GM13977 (cell line): ENCODE measurements at places on chromosomes 7 and 10.
A peak's percentile ranks its signal among the peaks of the same experiment; 100 is the strongest.

GRCh38 chr7:1137517-1138167 lies 22.4 kb downstream of the ZFAND2A start:
- DNase-seq: no peak

GRCh38 chr7:134828361-134828760 lies 48.9 kb downstream of the CALD1 start:
- DNase-seq: no peak

DNA sequence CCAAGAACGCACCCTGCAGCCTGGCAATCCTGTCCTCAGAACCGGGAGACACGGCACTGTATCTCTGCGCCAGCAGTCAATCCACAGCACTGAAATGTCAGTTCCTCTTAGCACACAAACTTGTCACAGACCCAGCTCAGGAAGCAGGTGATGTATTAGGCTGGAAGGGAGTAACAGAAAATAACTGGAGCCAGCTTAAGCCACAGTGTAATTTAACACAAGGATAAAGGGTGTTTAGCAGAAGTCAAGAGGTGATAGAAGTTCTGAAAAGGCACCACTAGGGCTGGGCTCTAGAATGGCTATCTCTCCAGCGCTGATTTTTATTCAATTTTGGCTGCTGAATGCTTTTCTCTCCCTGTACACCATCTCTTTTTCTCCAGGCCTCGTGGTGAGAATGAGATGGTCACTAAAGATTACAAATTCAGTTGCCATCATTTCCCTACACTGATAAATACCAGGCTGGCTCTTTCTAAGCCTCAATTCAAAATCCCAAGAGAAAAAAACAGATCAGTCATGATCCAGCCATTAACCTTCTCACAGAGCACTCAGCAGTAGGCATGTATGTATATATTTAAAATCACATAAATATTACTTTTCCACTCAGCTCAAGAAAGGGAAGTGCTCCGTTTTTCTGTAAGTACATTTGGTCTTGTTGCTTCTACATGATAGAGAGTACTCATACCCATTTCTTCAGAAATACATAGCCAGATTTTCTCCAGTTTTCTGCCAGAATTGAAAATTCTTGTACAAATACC lies 102.7 kb upstream of the PRSS1 start:
- no peak for DNase-seq

- peak; percentile 93 for DNase-seq
Measured at GRCh38 chr10:126041804-126042231, 145.5 kb downstream of the FANK1 start.

GRCh38 chr7:137834552-137834951 lies 12.2 kb downstream of the DGKI start:
- no peak for DNase-seq

DNA sequence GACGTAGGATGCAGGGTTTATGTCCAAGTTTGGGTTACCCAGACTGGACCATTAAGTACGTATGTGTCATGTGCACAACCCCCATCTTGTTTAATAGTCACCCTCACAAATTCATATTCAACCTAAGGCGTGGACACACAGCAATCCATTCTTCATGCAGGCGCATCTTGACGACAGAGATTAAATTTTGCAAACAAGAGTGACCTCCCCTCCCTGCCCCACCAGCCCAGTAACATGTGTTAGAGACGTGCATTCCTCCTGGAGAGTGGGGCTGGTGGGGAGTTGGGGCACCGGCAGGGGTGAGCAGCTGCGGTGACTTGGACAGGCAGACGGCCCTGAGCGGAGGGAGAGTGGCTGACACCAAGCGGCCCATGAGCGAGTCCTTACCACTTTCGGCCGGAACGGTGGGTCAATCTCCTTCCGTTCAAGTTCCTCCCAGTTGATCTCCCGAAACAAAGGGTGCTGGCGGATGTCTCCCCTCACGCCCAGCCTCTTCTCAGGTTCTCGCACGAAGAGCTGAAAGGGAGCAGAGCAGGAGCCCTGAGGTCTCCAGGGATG lies 149.6 kb downstream of the PRKCQ start:
- DNase-seq: no peak

DNA sequence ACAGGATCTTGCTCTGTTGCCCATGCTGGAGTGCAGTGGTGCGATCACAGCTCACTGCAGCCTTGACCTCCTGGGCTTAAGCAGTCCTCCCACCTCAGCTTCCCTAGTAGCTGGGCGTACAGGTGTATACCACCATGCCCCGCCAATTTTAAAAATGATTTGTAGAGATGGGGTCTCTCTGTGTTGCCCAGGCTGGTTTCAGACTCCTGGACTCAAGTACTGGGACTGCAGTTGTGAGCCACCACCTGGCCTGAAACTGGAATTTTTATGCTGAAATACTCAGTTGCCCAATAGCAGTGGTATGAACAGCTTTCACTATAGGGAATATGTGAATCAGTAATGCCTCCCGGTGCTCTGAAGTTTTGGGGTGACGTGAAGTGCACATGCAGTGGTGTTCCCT lies 7.6 kb downstream of the ZRANB1 start:
- no peak for DNase-seq

DNA sequence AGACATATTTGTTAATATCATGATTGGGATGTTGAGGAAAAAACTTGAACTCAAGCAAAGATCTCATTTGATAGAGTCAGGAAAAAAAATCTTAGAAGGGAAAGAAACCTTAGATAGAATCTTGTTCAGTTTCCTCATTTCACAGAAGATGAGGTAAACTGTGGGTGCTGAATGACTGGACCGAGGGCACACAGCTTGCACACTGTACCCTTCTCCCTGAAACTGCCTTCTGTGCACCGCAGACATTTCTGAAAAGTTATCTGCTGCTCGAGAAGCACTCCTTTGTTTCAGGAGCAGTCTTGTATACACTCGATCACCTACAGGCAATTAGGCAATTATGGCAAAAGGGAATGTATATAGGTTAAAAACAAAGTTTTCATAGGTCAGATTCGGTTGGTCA lies 167.4 kb downstream of the SKAP2 start:
- no peak for DNase-seq

GRCh38 chr10:70352401-70353097 lies 29.9 kb downstream of the LRRC20 start:
- no peak for DNase-seq

DNA sequence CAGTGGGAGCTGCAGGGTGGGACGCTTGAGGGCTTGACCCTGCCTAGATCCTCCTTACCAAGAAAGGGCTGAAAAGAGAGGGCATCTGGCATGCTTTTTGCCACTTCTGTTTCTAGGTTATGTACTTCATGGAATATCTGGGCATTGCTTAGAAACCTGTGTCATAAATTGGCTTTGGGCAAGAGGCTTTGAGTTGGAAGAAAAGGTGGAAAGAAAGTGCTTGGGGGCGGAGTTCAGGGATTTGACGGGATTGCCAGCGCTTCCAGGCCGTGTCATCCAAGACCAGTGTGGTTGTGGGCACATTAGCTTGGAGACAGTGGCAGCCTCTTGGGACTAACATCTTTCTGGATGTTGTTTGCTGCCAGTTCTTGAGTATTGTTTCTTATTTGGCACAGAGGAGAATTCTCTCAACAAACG lies 825 bp downstream of the ZNF862 start:
- DNase-seq: no peak

DNA sequence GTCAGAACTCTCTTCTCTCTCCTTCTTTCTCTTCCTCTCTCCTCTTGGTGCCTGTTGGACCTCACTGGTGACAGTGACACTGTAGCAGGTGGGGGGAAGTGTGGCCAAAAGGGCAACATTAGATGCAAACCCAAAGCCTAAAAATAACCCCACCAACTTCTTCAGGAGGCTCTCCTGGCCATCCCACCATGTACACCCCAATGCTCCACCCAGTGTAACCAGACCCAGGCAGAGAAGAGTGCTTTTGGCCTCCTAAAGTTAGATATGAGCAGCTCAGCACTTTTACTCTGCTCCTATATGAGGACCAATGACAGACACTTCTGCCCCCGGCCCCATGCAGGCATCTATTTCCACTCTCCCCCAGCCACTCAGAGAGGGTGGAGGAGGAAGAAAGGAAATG lies 5.5 kb downstream of the MYOZ1 start:
- DNase-seq: no peak

DNA sequence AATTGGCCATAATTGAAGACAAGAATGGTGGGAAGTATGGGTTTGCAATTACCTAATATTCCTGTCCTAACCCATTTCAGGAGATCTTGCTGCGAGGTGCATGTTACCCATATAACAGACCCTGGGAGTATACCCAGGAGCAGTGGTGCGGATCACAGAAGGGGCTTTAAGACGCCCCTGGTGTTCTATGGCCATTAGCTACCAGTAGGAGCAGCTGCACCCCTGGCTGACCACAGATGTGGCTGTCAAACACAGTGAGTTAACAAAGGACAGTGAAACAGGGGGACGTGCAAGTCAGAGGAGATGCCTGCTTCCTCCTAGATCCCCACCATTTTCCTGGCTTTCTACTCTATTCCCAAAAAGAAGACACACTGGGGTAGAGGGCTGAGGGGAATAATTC lies 25.2 kb downstream of the AOC1 start:
- no peak for DNase-seq

GRCh38 chr7:99013266-99014112 lies 130.4 kb downstream of the SMURF1 start:
- DNase-seq: no peak

DNA sequence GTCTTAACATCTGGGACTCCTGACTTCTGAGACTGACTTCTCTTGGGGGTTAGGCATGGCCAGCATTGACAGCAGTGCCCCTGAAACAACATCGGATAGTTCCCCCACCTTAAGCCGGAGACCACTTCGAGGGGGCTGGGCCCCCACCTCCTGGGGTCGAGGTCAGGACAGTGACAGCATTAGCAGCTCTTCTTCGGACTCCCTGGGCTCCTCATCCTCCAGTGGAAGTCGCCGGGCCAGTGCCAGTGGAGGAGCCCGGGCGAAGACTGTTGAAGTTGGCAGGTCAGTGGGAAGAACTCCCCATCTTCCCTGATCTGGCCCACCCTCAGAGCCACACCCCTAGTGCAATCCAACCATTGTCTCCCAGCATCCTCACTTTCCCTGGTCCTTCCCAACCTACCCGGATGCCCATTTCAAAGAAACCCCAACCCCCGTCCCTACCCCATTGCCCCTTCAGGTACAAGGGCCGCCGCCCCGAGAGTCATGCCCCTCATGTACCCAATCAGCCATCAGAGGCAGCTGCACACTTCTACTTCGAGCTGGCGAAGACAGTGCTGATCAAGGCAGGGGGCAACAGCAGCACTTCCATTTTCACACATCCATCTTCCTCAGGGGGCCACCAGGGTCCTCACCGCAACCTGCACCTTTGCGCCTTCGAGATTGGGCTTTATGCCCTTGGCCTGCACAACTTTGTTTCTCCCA lies 12.1 kb downstream of the ZSWIM8 start:
- DNase-seq: no peak

DNA sequence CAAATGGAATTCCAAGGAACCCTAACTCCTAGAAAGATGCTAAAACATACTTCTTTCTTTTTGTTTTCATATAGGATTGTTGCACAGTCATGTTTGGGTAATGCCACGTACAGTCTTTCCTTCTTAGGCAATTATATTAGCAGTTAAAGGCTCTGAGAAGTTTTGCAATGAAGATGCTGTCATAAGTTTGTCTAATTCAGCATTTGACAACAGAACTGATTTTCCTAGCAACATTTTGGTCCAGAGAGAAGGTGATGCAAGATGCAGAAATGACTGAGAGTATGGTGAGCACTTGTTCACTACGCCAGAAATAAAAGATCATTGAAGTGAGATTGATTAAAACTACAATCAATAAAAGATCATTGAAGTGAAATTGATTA lies 184.0 kb upstream of the PLXNA4 start:
- DNase-seq: no peak

GRCh38 chr7:18509481-18509880 lies 13.9 kb downstream of the HDAC9 start:
- no peak for DNase-seq

GRCh38 chr10:29798921-29799690 lies 164.3 kb upstream of the SVIL start:
- no peak for DNase-seq

DNA sequence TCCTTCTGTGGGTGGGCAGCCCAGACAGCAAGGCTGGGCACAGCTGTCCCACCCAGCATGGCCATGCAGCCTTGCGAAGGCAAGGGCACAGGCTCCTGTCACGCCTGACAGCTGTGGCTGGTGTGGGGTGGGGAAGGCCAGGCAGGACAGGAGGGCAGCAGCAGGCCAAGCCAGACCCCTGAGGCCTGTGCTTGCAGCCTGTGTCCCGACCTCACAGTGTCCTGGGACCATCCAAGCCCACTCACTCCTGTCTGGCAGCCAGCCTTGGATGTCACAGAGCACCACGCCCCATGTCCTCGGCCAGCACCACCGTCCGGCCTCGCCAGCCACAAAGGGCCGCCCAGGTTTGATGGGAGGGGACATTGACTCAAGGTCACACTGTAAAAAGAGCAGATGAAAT lies 85.5 kb upstream of the LRRC4 start:
- DNase-seq: no peak

GRCh38 chr10:28246023-28246422 lies 56.8 kb downstream of the MPP7 start:
- DNase-seq: no peak

GRCh38 chr7:50734246-50734645 lies 48.5 kb downstream of the GRB10 start:
- no peak for DNase-seq
